NCI-H1694 treated with DMSO at 0.1 percent for 48 hours (cell line): ENCODE measurements at places on chromosomes 5 and 9.

DNA sequence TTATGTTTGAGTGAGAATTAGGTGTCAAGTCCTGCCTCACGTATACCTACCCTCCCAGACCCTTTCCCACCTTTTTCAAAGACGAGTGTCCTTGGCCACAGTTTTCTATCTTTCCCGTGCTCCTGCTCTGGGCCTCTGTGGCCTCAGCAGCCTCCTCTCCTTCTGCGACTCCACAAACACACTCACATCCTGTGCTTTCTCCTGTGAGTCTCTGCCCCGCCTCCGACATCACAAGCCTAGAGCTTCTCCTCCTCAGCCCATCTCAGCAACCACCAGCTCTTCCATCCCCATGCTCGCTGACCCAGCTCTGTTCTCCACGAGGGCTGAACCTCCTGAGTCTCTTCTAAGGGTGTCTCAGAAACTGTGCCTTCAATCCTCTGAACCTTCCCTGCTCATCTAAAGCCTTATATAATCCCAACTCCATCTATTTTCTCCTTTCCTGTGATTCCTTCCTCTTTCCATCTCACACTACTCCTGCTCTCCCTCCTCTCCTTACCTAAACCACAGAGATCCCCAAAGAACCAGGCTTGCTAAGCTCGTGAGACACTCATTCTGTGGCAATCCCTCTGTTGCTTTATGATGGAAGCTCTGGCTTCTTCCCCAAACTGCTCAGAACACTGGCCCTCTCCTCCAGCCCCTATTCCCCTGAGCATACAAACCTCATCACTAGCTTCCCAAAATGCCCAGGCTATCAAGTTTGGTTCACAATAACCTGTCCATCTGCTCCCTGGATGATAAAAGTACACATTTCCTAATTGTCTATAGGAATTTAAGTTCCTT lies 55.2 kb downstream of the RASEF start:
- DNase-seq, result no peak

DNA sequence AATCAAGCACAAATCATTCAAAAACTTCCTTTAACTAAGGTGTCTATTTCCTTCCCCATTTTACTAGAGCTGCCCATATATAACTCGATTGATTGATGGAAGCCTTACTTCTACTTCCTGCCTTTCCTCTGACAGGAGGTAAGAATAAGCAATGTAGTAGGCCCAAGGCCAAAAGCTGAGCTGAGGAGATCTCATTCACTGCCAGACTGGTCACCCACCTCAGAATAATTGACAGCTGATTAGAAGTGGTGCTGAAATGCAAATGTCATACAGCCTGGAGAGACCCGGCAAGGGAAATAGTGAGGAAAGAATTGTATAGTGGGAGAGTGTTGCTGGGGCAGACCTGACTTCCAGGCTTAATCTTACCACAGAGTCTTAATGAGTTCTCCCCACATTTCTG lies 239.9 kb downstream of the SAXO1 start:
- no peak for DNase-seq

- DNase-seq, result no peak
These were observed 43.4 kb downstream of the PPP1R2B start for GRCh38 chr5:156893517-156893916.

DNA sequence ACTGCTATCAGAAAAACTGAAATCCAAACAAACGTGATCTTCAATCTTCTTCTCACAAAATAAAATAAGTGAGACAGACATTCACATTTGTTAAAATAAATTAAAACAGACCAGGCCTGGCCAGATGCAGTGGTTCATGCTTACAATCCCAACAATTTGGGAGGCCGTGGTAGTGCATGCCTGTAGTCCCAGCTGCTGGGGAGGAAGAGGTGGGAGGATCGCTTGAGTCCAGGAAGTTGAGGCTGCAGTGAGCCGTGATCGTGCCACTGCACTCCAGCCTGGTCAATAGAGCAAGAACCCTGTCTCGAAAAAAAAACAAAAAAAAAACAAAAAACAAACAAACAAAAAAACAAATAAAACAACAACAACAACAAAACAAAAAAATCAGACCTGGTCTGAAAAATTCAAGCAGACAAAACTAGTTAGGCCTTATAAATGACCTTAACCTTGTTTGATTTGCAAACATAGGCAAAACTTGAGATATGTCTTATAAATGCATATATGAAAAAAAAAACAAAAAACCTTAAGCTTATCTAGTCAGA lies 10.8 kb downstream of the MAPKAP1 start:
- no peak for DNase-seq

- no peak for DNase-seq
These were observed 397.1 kb upstream of the RORB start for GRCh38 chr9:74100042-74100441.

- no peak for DNase-seq
These were observed 36.6 kb upstream of the KCNMB1 start for GRCh38 chr5:170425731-170426130.

- no peak for DNase-seq
These were observed 280.7 kb downstream of the PRELID2 start for GRCh38 chr5:145554399-145554798.

GRCh38 chr5:178201221-178201926 lies 3.0 kb upstream of the HNRNPAB start:
- no peak for DNase-seq

GRCh38 chr5:59517926-59518585 lies 375.5 kb downstream of the PDE4D start:
- DNase-seq, result no peak

GRCh38 chr9:109401169-109401989 lies 80.5 kb upstream of the EPB41L4B start:
- DNase-seq, result peak; percentile 33

DNA sequence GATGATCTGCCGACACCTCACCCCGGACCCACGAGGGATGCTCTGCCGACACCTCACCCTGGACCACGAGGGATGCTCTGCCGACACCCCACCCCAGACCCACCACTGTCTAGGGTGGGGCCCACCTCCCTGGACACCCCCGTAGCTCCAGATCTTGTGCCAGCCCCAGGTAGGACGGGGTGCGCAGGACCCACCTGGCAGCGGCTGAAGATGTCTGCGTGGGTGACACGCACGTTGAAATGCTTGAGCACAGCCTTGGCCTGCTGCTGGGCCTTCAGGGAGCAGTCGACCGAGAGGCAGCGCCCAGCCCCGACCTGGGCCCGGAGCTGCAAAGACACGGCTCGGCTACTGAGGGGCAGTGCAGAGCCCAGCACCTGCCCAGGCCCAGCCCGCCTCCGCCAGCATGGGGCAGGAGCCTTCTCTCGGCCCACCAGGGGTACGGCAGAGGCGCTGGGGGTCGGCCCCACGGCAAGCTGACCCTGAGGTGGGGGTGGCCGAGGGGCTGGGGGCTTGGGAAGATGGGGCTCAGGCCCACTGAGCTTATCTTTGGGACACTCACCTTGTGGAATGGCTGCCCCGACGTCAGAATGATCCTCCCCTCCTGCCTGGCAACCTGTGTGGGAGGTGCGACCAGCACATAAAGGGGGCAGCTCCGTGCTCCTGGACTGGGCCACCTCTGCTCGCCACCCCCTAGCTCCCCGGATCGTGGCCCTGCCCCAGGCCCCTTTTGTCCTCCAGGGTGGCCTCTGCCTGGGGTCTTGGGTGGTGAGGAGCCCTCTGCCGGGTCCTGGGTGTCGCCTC lies 21.7 kb upstream of the NRARP start:
- no peak for DNase-seq

- DNase-seq, result no peak
These were observed 10.3 kb downstream of the CNTFR start for GRCh38 chr9:34579104-34579807.

DNA sequence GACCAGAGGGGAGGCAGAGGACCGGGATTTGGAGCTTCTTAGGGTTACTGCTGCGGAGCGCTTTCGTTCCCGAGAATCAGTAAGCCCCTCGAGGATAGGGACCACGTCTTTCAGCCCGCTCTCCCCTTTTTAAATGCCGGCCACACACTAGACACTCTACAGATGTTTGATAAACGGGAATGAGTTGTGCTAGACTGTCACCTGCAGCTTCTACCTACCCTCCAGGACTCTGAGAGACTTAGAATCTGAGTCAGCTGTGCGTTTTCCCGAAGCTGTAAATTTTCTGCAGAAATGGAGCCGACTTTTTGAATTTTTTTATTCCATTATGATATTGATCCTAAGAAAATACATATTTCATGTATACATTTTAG lies 670 bp downstream of the CCDC171 start:
- DNase-seq, result no peak

- DNase-seq, result no peak
These were observed 44.2 kb downstream of the CETN3 start for GRCh38 chr5:90365328-90365727.

DNA sequence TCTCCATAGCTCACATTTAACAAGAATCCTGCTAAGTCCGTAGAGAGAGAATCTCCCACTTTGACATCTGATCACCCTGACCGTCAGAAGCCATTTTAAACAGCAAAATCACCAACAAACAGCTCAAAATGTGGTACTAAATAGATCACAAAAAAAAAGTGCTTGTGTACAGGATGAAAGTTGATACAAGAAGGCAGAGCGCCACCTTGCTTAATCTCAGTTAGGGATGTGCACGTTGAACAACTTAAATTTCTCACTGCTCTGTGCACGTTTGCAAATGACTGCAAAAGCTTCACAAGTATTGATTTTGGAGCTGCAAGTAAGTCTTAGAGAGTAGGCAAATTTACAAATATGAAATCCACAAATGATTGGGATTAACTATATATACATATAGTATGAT lies 63.1 kb upstream of the NREP start:
- DNase-seq, result no peak

DNA sequence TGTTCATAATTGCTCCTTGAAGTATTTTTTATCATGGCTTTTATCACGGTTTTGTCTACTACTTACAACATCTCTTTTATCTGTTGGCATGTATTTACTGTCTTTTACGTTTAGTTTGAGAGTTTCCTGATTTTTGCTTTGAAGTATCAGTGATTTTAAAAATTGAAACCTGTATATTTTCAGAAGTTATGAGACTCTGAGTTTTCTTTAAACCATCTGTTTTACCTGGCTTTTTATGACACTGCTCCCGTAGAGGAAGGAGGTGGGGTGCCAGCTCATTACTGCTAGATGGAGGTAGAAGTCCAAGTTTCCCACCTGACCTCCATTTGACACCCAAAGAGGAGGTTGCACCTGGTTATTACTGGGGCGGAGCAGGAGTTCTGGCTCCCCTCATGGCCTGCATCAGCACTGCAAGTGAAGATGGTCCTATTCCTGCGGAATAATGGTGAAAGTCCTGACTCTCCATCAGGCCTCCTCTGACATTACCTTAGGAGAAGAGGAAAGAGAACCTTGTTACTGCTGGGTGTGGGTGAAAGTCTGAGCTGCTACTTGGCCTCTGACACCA lies 10.0 kb upstream of the ZNF131 start:
- DNase-seq, result no peak

DNA sequence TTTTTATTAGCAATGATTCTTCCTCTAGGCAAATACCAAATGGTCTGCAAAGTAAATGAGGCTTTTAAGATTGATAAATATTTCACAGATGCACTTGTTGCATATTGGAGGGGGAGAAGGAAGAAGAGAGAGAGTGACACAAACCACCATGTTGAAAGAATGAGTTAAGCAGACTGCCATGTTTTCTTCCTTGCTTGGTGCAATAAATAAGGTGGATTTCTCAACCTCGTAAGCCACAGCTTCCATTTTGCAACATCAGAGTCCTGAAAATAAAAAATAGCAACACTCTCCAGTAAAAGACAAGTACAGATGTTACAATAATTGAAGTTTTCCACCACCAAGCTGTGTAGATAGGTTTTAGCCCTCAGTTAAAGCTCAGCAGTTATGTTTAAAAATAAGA lies 202.9 kb downstream of the SGCD start:
- DNase-seq, result no peak

GRCh38 chr9:86434039-86434726 lies 80.0 kb upstream of the TUT7 start:
- DNase-seq, result peak; percentile 32

DNA sequence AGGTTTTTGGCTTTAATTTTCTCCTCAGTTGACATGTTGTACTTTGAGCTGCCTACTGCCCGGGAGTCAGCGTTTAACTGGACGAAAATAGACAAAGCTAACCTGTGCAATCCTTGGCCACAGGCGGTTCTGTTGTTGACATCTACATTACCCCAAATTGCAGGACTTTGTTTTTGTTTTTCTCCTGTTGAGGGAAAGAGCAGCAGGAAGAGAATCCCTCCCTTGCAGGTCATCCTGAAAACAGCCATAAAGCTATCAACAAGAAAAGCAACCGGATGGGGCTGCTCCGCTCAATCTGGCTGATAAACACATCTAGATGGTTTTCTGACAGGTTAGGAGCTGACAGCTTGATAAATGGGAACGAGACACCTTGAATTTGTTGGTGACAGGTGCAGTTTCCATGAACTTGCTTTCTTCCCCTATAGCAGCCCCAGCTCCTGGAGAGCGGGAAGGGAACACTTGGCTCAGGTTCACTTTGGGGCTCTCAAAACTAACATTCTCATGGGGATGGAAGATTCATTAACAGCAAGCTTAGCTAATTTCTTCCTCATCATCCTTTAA lies 331.5 kb downstream of the SLIT3 start:
- DNase-seq, result no peak

DNA sequence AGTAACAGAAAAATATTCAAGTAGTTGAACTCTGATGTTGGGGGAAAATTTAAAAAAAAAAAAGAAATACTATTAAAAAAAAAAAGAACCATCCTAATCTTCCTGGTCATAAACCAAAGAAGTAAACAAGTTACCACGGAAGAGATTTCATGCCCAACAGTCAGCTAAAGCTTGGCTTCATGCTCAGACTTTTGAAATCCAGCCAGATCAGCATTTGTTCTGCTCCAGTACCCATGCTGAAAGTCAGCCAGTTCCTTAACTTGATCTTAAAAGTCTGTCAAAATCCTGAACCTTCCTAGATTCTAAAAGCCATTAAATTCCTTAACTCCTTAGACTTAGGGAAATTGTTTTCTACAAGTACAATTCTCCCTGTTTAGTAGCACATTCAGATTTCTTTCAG lies 908.7 kb upstream of the CDH9 start:
- DNase-seq, result no peak

DNA sequence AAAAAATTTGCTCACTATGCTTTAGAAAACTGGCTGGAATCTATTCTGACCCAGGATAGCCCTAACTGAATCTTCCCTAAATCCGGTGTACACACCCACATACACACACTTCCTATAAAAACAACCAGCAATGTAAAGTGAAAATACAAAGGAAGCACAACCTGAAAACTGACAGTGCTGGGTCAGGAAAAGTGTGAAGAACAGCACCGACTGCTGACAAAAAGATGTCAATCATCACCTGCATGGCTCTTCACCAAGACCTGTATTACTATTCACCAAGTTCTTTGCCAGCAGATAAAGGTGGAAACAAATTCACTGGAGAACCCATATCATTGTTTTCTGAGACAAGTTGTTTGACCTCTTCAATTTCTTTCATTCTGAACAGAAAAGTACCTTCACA lies 293.8 kb upstream of the GRAMD2B start:
- DNase-seq, result no peak

DNA sequence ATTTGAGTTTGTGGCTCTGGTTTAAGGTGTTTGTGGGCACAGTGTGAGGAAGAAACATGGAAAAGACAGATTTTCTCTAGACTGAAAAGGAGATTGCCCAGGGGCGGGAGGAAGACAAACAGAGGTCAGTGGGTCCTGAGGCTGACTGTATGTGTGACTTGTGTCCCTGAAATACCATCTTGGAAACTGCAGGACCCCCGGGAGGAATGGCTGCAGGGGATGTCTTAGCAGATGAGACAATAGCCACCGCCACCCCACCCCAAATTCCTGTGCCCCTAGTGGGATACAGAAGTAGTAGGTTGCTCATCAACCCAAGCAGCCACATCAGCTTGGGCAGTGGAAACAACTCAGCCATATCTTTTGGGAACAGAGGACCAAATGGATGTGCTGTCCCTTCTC lies 1.7 kb upstream of the PSAT1 start:
- no peak for DNase-seq
